ENCODE measurements at places on chromosomes 11 and 22.

GRCh38 chr11:69436041-69436982 is 45.2 kb upstream of the LINC01488 start:
- DNase-seq, result no peak

GRCh38 chr11:67581469-67581868 is 2.1 kb upstream of the GSTP1 start:
- no peak for DNase-seq

DNA sequence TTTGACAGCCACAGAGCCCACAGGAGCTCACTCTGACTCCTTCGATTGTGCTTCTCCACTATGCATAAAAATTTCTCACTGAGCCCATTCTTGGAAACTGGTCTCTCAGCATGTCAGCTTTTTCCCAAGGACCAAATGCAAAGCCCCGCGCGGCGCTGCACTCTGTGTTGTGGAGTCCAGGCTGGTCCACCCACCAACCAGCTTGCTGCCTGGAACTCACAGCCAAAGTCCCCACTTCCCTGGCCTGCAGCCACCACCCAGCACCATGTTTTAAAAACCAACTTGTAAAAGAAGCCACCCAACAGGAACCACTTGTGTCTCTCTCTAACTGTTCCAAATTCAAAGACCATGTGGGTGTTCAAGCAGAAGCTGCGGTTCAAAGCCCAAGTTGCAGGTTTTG is 124.4 kb downstream of the SPATA19 start:
- no peak for DNase-seq

GRCh38 chr11:86877503-86877902 is 77.2 kb downstream of the PRSS23 start:
- no peak for DNase-seq

GRCh38 chr11:86196085-86196696 is 48.4 kb upstream of the EED start:
- DNase-seq, result no peak

DNA sequence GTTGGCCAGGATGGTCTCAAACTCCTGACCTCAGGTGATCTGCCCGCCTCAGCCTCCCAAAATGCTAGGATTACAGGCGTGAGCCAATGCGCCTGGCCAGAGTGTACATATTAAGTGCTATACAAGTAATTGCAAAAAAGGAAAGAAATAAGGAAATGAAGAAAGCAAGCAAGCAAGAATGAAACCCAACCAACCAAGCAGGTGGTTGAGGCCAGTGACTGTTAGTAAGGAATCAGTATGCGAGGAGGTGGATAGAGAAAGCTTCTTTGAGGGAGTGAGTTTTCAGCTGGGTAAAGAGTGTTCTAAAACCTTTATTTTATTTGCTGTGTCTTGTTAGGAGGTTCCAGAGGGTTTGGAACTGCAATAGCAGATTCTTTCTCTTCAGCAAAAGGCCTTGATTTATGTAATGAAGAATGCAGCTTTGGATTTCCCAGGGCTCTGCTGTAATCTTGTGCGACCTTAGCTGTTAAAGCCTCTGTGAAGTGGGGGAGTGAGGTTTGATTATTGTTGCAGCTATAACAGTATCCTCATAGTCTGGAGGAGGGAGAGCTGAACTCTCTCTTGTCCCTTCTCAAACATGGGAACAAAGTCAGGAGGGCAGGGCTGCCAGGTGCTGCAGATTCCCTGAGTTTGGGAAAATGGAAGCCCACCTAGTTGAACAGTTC is 5.7 kb downstream of the AMPD3 start:
- no peak for DNase-seq

GRCh38 chr11:86476109-86476861 is 101.6 kb downstream of the CCDC81 start:
- DNase-seq, result no peak

GRCh38 chr11:26149585-26149984 is 182.3 kb upstream of the ANO3 start:
- no peak for DNase-seq

DNA sequence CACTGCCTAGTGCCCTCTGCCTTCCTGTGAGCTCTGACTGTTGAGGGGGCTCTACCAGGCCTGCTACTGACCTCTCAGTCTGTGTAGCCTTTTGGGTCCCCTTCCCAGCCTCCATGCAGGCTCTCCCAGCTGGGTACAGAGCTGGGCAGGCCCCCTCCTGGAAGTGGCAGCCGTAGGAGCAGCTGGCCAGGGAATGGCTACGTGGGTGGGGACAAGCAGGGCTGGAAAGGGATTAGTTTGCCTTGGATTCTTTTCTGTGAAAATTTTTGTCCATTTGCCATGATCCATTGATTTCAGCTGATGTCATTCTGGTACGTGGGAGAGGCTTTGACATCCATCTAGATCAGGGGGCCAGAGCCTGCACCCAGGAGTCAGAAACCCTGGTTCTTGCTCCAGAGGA is 23.9 kb upstream of the NECTIN1 start:
- no peak for DNase-seq

DNA sequence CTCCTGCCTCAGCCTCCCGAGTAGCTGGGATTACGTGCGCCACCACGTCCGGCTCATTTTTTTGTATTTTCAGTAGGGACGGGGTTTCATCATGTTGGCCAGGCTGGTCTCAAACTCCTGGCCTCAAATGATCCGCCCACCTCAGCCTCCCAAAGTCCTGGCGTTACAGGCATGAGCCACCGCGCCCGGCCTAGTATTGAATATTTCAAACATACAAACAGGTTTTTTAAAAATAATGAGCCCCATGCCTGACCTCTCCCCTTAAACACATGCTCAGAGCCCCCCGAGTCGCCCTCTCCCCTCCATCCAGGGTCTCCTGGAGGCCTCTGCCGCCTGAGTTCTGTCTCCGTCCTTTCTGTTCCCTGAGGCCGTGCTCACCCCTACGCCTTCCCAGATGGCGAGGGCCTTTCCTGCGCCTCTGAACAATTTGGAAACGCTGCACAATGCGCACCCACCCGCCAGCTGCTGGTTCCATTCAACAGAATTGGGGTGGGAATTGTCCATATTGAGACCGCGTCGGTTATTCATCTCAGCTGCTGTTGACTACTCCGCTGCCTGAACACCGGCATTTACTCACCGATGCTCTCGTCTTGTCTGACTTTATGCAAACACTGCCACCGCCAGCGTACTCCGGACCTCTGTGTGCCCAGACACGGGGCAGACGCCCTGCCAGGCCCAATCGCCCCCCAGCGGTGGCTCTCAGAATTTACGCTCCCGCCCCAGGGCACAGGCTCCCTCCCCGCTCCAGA is 13.6 kb upstream of the RNH1 start:
- DNase-seq, result no peak
